ENCODE measurements at places on chromosomes 2 and 18.

- no peak for DNase-seq
Measured at GRCh38 chr2:205730701-205731582, 48.6 kb downstream of the NRP2 start.

DNA sequence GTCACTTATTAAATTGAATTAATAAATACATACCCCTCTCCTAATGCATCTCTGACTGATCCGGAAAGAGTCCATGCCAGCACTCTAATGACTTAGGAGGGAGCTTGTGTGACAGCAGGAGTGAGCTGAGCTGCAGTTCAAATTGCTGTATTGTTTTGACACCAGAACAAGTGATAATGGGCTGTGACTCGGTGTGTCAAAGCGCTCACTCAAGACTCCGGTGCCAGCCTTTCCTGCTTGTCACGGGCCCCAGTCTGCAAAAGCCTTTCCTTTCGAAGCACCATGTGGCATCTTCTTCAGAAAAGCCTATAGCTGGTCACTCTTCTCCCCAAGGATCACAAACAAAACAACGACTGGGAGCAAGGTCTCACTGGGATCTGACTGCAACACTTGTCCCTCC is 43.3 kb downstream of the SATB2 start:
- no peak for DNase-seq

GRCh38 chr18:63025251-63026090 is 294.1 kb downstream of the BCL2 start:
- no peak for DNase-seq

GRCh38 chr2:60958361-60958760 is 59.2 kb upstream of the PEX13 start:
- DNase-seq, result no peak

- DNase-seq, result no peak
Measured at GRCh38 chr2:169069341-169069740, at the start of gene DHRS9. Gene DHRS9 (plus strand): TSS chr2:169069563. CDS start chr2:169081582, 12,019 bp downstream.

GRCh38 chr2:204794624-204795023 is 249.3 kb downstream of the PARD3B start:
- DNase-seq, result no peak

- DNase-seq, result no peak
Measured at GRCh38 chr2:30127016-30127893, 19.6 kb upstream of the YPEL5 start.

DNA sequence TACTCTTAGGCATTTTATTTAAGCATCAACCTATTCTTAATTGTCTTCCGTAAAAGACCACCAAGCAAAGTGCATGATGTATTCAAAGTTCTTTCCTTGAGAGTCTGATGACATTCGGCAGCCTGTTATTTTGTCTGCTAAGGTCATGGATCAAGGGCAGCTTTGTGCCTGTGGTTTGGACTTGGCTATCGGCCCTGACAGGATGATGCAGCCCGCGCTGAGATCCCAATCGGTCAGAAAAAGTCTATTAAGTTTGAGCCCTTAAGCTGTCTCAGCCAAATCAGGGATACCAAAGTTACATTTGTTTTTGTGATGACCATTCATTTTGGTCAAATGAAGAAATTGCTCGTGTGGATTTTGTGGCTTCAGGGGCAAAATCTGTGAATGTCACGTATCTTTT is 718.9 kb upstream of the FANCL start:
- DNase-seq, result no peak

GRCh38 chr18:36942264-36942663 is 113.3 kb downstream of the KIAA1328 start:
- DNase-seq, result no peak

- DNase-seq, result no peak
Measured at GRCh38 chr2:190961918-190962487, 52.0 kb downstream of the STAT1 start.

DNA sequence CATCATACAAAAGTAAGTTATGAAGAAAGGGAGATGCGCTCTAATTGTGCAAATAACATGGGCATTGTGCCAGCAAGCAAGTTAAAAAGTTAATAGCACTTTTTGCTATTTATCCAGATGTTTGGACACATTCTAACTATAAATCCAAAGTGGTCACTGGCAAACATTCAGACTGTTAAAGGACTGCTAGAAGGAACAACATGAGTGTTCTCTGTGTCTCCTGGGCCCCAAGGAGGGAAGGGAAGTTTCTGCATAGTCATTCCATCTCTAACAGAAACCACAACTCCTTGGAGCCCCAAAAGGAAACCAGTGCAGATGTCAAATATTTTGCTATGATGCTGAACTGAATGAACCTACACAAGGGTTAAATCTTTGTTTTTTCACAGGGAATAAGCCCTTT is 213.3 kb upstream of the HNRNPA3 start:
- no peak for DNase-seq

DNA sequence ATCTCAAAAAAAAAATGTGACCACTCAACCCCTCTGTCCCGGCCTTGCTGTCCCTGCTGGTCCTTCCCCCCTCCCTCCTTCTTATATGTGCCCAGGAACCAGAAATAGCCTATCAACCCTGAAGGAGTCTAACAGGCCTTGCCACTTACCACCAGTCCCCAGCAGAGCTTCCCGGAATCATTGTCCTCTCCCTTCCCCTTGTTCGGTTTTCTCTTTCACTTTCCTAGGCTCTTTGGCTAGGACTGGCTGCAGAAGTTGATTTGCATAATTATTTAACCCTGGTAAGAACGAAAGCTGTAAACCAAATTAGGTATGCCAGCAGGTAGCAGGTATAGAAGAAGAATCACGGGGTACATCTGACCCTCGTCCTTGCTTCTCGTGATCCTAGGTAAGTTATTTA is 72.6 kb upstream of the ZNF532 start:
- no peak for DNase-seq

DNA sequence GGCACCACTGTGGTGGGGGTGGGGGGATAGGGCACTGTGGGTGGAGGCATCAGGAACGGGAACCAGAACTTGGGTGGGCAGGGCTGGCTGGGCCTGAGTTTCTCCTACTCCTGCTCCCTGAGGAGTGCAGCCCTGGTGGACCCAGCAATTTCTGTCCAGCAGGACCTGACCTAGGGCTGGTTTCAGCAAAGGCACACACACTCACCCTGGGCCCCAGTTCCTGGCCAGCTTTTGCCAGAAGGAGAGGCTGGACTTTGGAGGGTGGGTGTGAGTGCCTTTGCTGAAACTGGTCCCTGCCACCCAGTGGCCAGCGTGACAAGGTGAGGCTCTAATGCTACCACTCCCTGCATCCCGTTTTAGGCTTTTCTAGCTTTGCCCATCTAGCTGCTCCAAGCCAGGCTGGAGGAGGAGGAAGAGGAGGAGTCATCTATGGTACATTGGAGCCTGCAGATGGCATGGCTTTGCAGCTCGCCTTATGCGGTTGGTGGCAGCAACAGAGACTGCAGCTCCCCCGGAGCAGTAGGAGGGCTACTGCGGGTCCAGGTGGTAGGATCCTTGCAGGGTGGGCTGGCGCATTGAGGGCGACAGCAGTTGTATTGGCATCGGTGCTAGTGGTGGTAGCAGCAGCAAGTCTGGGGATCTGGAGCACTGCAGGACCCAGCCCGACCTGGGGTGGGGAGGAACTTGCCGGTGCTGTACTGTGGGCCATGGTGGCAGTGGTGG is 40.4 kb upstream of the IMP4 start:
- DNase-seq, result no peak

- DNase-seq, result no peak
Measured at GRCh38 chr18:9513971-9514512, 38.7 kb downstream of the RALBP1 start.

GRCh38 chr18:78731398-78732032 is 248.1 kb upstream of the SALL3 start:
- DNase-seq, result no peak

DNA sequence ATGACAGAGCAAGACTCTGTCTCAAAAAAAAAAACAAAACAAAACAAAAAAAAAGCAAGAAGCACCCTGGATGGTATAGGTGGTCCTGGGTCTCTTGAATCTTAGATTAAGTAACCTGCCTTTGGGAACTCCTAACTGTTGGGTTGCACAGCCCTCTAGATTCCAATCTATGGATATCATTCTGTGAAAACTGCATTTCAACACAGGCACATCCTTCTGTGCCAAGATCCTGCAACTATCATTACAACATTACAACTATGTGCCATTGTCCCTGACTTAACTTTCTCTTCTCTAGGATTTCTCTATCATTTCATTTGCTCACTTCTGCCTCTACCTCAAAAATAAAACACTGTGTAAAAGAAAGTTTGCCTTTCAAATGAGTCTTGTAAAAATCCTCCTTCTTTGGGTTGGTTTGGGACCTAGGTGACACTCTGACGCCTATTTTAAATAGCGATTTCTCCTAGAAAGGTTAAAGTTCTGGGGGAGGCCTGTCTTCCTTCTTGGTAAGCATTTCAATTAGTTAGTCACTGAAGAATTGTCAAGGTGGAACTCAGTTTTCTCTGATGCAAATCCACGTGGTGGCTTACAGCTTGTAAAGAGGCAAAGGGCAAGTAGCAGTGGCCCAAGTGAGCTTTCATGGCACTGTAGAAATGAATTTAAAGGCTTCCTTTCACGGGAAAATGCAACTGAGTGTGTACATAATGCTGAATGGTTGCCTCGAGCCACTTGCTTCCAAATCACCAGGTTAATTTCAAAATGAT is 9.2 kb downstream of the LGALSL start:
- no peak for DNase-seq

DNA sequence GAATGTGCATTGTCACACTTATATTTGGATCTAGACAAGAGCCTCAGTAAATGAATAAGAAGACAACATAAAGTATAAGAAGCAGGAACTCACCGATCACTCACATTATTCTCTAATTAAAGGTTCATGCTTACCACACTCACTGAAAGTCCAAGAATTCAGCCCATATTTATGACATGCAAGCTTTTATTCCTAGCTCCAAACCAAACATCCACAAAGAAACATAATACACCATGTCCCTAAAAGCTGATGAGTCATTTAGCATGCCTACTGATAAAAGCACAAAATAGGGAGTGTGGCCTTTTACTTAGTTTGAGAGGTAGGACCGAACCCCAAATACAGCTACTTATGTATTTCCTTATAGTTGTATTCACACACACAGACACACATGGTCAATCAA is 1094.6 kb upstream of the CDH2 start:
- no peak for DNase-seq

DNA sequence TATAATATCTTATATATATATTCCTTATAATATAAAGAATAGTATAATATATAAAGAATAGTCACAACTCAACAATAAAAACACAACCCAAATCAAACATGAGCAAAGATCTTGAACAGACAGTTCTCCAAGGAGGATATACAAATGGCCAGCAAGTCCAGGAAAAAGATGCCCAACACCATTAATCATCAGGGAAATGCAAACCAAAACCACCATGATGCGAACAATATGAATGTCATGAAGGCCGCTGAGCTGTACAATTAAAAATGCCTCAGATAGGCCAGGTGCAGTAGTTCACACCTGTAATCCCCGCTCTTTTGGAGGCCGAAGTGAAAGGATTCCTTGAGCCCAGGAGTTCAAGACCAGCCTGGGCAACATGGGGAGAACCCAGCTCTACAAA is 58.9 kb downstream of the SLC35F5 start:
- no peak for DNase-seq
